ENCODE measurements at places on chromosomes 6 and 20.

- no peak for DNase-seq
Measured at GRCh38 chr6:37321516-37322415, 32.0 kb upstream of the RNF8 start.

GRCh38 chr6:62393608-62394007 is 107.6 kb upstream of the KHDRBS2 start:
- no peak for DNase-seq

- no peak for DNase-seq
Measured at GRCh38 chr6:107866606-107867301, 42.6 kb upstream of the SCML4 start.

DNA sequence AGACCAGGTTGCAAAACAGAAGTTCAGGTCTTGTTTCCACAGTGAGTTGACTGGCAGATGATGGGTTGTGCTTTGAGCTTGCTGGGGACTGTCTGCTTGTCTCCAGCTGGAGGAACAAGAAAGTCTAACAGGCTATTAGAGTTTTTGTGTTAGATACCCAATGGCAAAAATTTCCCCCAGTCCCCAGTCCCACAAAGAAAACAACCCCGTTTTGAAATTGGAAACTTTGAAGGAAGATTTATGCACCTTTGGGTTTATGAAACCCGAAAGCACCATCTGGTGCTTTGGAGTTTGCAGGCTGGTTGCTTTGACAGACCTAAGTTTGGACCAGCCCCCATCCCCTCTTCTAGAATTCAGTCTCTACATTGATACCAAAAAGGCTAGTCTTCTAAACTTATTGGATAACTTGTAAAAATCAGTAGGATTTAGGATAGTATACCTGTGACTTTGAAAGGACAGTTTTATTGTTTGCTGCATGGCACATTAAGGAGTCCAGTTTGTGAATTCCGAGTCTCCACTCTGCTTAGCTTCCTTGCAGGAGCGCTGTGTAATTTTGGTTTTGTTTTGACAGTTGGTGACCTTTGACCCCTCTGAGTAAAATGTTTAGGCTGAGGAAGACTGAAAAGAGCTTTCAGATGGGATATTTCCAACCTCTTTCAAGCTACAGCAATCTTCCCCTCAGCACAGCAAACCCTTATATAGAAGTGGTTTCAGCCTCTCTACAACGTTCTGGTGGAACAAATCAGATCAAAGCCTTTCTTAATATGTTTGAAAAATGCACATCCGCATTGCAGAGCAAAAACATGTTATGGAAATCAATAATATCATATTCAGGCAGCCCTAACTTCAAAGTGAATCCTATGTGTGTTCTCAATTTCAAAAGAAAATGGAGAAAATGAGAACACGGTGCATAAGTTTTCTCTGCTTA is 25.5 kb upstream of the PRL start:
- no peak for DNase-seq

- no peak for DNase-seq
Measured at GRCh38 chr6:140436023-140436811, 1061.8 kb upstream of the CITED2 start.

Measured in cortex of kidney (tissue), 1 donor.